ENCODE measurements at places on chromosomes 1 and 21. TPM values are rescaled to one million over a fixed set of nuclear protein-coding genes. Genes with fewer than 3 reads are reported as not detected.

The ESPN gene
- not detected for total RNA-seq

The HES4 gene
- 20.8 TPM for total RNA-seq

The FTCD gene
- total RNA-seq, result 5.4 TPM

The RIPPLY3 gene
- total RNA-seq, result 6.2 TPM

The GART gene
- 205 TPM for total RNA-seq

GRCh38 chr1:109225308-109225707 lies 11.6 kb downstream of the SARS1 start:
- H3K36me3 ChIP-seq, result peaks cover 50% of the 10 kb centered on the region
- H3K4me1 ChIP-seq, result peaks cover 46% of the 10 kb centered on the region
- no peaks in the 10 kb centered on the region for H3K27me3 ChIP-seq
- H3K27ac ChIP-seq, result peak overlapping the region; percentile 4
- DNase-seq, result peak; percentile 65

The GABRD gene
- not detected for total RNA-seq

DNA sequence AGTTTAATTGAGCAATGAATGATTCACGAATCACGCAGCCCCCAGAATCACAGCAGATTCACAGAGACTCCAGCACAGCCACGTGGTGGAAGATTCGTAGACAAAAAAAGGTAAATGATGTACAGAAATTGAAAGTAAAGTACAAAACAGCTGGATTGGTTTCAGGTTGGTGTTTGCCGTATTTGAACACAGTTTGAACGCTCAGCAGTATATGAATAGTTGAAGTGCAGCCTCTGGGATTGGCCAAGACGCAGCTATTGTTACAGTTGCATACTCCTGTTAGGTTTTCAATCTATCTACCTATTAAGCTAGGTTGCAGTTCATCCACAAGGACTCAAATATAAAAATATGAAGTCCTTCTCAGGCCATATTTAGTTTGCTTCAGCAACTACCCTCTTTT lies 3.1 kb upstream of the MRPL55 start:
- H3K36me3 ChIP-seq, result no peaks in the 10 kb centered on the region
- DNase-seq, result no peak
- H3K4me3 ChIP-seq, result no peak overlapping the region
- H3K4me1 ChIP-seq, result peaks cover 5% of the 10 kb centered on the region
- H3K27me3 ChIP-seq, result no peaks in the 10 kb centered on the region

DNA sequence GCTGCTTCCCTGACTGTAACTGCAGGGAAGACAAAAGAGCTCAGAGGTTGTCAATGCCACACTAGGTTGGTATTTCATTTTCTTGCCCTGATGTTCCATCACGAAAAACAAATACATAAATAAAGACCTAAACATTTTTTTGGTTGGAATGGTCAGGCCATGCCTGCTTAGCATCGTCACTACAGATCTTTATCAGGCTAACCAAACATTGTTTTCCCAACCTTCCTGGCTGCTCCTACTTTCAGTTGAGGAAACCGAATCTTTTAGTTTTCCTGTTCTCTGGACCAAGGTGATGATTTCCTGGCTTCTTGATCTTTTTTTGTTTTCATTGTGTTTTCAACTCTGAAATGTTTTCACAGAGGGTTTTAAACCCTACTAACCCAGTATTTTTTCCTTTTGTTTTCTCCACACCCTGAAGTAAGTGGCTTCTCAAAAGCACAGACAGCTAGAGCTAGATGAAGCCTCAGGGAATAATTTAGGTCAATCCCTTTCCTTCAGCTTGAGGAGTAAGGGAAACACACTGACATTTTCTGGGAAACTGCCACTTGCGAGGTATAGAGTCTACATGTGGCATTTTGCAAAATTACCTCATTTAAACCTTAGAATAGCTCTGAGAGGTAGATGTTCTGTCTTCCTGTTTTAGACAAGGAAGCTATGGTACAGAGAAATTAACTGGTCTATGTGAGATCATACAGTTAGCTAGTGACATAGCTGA lies 67.2 kb upstream of the CNN3 start:
- H3K4me1 ChIP-seq, result peaks cover 6% of the 10 kb centered on the region
- DNase-seq, result no peak
- H3K27me3 ChIP-seq, result no peaks in the 10 kb centered on the region
- no peak overlapping the region for H3K4me3 ChIP-seq

The GBP6 gene
- not detected for total RNA-seq

GRCh38 chr1:160210561-160210960 lies 5.4 kb downstream of the PEA15 start:
- no peaks in the 10 kb centered on the region for H3K27me3 ChIP-seq

DNA sequence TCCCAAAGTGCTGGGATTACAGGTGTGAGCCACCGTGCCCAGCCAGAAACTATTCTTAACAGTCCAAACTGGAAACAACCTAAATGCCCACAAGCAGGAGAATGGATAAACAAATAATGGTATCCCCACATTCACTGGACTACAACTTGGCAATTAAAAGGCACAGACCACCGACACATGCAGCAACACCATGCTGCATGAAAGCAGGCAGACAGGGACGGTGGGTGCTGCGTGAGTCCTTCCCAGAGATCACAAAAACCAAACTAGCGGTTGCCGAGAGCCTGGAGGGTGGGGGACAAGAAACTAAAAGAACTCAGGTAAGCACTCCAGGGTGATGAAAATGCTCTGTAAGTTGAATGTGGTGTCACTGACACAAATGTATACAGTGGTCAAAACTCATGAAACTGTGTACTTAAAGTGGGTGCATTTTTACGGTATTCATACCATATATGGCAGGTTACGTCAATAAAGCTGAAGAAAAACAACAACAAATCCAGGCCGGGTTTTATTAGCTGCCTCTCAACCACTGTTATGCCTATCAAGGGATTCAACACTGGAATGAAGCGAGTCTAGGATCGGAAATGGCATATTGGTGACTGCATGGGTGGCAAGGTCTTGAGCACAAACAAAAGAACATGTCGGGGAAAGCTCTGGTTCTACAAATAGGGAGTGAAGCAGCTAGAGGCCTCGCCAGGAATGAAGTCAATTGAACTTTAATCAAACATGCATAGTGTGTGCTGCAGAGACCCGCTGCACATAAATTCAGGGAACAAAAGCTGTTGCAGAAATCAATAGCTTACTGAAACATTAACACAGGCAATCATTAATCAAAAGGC lies 52.4 kb downstream of the SLC45A1 start:
- no peak overlapping the region for H3K4me3 ChIP-seq
- H3K36me3 ChIP-seq, result peaks cover 10% of the 10 kb centered on the region
- H3K27me3 ChIP-seq, result no peaks in the 10 kb centered on the region
- H3K27ac ChIP-seq, result peak overlapping the region; percentile 76
- peak; percentile 90 for DNase-seq

All from A673 (cell line).